ENCODE measurements at places on chromosomes 5 and 9.

GRCh38 chr9:100472788-100473275 lies at the start of gene TMEFF1:
Gene TMEFF1, plus strand, starts transcription at chr9:100473149. Its CDS starts 396 bp downstream, at chr9:100473545.
- no peak for DNase-seq

DNA sequence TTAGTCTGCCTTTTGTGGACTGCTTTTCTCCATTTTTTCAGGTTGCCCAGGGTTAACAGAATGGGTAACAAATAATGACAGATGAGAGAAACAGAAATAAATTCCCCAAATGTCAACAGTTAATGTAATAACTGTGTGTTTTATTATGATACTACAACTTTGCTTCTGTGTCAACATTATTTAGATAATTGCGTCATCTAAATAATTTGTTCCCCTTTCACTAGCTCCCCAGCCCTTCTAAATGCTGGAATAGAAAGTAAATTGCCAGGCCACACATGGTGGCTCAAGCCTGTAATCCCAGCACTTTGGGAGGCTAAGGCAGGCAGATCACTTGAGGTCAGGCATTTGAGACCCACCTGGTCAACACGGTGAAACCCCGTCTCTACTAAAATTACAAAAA lies 53.5 kb downstream of the RNF38 start:
- no peak for DNase-seq

DNA sequence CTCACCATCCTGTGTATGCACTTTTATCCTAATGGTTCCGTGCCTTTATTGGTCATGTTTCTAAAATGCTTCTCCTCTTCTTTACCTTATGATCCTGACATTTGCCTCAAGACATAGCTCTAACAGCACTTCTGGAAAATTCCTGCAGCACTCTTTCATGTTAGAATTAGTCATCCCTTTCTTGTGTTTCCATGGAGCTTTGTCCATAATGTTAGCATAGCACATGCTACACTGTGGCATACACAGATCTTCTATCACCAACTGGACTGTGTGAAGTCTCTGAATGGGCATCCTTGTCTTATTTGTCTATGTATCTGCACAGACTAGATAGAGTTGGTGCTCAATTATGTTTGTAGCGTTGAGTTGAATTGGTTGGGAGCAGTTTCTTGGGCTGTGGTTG lies 2.0 kb downstream of the SCGB3A2 start:
- no peak for DNase-seq

DNA sequence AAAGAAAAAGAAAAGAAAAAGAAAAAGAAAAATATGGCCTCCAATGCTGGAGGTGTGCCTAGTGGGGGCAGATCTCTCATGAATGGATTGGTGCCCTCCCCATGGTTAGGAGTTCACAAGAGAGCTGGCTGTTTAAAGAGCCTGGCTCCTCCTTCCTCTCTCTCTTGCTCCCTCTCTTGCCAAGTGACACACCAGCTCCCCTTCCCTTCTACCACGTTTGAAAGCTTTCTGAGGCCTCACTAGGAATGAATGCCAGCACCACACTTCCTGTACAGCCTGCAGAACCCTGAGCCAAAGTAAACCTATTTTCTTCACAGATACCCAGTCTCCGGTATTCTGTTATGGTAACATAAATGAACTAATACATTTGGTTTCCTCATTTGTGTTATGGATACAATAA lies 14.4 kb upstream of the GALNT10 start:
- no peak for DNase-seq

DNA sequence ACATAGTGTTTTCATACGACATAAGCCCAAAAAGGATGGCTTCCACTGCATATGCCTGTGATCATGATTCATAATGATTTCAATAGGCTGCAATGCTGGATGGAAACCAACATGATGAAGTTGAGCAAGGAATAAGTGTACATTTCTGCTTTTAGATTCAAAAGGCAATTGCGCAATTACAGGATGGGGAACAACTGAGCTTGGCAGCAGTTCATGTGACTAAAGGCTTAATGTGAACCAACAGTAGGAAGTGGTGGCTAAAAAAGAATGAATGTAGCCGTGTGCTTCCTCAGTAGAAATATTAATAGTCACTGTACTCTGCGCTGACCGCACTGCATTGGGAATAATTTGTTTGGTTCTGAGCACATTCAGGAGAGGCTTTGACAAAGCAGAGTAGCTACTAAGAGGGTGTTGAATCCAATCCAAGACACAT lies 51.2 kb downstream of the SLC1A3 start:
- peak; percentile 96 for DNase-seq

- DNase-seq: no peak
Measured at GRCh38 chr5:62473209-62473608, 60.6 kb downstream of the IPO11 start.

DNA sequence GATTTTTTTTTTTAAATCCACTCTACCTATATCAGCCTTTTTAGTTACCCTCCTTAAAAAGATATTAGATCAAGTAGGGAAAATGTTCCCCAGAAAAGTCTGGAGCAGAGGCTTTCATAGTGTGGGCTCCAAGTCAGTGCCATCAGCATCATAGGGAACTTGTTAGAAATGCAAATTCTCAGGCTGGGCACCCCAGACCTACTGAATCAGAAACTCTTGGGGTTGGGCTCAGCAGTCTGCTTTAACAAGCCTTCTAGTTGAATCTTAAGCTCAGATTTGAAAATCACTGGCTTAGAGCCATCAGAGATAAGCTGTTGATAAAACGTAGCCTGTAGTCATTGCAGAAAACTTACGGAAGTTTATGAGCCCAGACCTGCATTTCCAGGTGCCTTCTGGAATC lies 140.1 kb downstream of the TMEM38B start:
- DNase-seq: no peak

DNA sequence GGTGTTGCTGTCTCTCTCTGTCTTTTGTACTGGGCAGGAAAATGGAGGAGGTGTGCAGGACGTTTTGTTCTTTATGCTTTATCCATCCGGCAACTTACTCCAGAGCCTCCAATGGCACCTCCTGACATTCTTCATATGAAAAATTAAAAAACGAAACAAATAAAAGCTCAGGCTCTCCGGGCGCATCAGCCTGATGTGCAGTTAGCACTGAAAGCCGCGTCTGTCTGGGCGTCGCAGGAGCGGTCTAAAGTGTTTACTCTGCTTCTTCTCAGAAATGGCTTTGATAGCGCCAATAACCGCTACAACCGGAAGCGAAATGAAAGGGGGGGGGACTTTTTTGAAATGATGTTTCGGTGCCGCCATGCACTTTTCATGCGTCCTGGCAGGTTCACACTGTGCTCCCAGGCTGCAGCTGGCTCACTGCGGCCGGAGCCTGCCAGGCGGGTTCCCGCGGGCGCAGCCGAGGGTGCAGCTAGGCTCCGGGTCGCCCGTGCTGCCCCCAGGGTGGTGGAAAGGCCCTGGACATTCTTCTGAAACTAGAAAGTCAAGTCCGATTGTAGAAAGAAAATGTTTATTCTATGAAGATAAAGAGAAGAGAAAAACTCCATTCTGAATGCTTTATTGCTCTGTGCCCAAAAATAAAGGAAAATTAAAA lies 407.7 kb upstream of the IRX1 start:
- no peak for DNase-seq

- DNase-seq: no peak
Measured at GRCh38 chr9:110999379-110999778, 38.9 kb downstream of the LPAR1 start.

DNA sequence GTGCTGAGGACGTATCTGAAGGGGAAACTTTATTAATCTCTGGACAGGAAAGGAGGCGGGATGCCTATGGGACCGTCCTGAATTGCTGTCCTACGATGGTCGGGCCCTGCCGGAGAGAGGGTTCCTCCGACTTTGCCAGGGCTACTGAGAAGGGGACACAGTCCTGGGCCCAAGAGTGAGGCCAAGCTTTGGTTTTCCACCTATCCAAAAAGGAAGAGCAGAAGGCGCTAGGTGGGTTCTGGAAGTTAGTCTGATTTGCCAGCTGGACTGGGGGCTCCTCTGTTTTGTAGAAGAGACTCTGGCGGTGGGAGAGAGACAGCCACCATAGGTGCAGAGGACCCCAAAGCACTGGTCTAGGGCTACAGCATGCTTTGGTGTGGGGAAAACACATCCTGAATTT lies 243.8 kb upstream of the IRX4 start:
- DNase-seq: no peak

- DNase-seq: no peak
Measured at GRCh38 chr9:123281659-123282350, 13.4 kb upstream of the STRBP start.

DNA sequence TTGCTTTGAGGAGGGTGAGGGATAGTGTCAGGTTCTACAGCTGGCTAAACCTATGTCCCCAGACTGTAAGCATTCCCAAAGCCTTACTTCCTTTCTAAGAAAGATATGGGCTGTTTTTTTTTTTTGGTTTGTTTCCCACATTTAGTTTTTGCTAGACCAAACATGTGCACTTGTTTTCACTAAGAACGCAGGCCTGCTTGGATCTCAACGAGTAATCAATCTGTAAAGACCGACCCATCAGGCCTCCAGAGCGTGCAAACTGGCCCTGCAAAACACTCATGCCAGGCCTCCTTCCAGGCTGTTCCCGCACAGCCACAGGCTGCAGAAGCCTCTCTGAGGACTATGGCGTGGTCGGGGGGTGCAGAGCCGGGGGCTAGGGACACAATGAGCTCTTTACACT lies 304.8 kb upstream of the PANK3 start:
- DNase-seq: no peak

DNA sequence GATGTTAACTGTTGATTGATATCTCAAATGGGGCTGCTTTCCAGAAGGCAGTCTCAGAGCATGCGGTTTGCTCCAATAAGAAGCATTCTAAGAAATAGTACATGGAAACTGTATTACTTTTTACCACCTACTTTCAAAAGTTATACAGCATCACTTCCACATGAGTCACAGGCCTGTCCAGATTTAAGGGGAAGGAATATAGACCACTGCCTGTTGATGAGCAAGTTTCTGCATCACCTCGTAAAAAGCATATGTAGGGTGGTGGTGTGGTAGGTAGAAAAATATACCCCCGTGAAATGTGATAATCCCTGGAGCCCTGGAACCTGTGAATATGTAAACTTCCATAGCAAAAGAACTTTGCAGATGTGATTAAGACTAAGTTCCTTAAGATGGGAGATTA lies 816.6 kb upstream of the CDH6 start:
- no peak for DNase-seq

DNA sequence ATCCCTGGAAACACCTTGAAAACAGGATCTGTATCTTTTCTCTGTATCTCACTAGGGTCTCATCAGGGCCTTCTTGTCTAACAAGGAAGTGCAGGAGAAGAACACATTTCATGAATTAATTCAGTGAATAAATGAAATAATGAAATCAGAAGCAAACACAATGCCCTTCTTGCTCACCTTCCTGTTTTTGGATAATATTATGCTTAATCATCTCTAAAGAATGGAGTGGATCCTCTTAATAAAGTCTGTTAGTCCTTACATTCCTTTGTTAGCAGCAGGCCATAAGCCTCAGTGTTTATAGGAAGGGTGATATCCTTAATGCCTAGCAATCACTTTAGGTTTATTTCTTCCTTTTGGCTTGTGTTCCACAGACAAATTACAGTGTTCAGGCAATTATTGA lies 837.1 kb upstream of the SEMA6A start:
- DNase-seq: no peak

GRCh38 chr5:158381614-158382160 lies 522.7 kb upstream of the CLINT1 start:
- no peak for DNase-seq

- no peak for DNase-seq
Measured at GRCh38 chr5:129379406-129379805, 80.7 kb upstream of the ADAMTS19 start.

DNA sequence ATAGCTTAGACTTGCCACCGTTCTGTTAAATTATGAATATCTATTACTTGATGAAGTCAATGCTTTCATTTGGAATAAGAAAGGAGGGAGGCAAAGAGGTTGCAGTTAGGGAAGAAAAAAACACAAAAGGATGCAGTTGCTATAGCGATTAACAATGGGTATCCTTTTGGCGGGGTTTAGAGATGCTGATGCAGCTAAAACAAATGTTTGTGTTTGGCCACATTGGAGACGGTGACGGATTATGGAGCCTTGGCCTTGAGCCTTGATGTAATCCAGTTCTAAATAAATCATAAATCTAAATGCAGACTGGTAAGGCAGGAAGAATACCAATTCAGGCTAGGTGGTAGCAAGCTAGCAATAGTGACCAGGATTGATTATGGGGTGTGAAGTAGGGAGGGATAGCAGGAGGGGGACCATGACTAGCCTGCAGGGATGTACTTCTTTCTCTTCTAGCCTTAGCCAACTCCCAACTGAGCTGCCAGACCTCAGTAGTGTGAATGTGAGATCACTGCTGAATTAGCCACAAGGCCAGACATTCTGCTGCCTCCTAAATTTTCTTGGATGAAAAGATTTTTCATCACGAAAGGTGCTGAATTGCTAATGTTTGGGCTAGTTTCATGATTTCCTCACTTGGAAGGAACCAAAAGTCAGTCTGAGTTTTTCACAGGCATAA lies 160.3 kb downstream of the TLR4 start:
- DNase-seq: no peak

DNA sequence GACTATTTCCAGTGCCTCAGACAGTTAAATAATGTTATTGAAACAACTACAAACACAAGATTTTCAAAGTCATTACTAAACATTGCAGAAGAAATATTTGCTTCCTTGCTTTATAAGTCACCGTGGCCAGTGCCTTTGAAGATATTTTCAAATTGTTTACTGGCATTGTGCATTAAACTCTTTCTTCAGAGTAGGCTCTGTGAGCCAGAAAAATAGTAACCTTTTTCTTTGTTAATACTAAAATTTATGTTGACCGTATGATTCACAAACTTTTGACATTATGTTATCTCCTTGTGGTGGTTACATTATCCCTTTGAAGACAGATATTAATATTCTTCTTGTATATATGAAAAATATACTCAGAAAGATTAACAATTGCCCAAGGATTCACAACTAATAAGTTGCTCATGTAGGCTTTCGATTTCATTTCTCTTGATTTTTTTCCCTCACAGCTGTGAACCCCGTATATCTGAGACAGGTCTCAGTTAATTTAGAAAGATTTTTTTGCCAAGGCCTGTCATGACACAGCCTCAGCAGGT lies 140.1 kb downstream of the NR3C1 start:
- no peak for DNase-seq

DNA sequence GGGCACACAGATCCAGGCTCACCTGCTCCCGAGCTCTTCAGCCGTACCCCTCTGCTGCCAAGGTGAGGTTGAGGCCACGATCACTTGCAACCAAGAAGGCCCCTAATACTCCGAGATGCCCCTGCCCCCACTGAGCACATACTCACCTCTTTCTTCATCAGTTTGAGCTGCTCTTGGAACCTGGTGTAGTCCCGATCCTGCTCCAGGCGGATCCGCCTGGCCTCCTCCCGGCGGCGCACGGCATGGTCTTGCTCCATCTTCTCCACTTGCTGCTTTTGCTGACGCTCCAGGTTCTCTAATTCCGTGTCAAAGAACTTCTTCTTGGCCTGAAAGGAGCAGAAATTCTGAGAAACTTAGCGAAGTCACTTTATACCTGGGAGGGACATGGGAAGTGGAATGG lies 75.7 kb upstream of the FBXW11 start:
- DNase-seq: no peak

- DNase-seq: no peak
Measured at GRCh38 chr5:117160391-117160790, 585.8 kb upstream of the SEMA6A start.

All from epithelial cell of prostate (primary cell).